ENCODE measurements at places on chromosomes 1 and 21.

DNA sequence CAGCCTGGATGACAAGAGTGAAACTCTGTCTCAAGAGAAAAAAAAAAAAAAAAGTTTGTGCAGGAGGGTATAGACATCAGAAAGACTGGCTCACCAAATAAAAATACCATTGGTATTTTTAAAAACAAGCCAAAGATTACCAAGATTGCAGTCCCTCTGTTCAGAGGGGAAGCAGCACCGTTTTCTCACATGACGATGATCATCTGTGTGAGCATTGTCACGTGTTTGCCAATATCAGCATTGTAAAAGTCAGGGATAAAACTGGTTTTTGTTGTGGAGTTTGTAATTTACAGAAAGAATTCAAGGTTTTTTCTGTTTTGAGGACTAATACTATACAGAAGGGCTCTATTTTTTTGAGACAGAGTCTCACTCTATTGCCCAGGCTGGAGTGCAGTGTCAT, 26.5 kb downstream of the ZNF362 start:
- DNase-seq, result no peak

DNA sequence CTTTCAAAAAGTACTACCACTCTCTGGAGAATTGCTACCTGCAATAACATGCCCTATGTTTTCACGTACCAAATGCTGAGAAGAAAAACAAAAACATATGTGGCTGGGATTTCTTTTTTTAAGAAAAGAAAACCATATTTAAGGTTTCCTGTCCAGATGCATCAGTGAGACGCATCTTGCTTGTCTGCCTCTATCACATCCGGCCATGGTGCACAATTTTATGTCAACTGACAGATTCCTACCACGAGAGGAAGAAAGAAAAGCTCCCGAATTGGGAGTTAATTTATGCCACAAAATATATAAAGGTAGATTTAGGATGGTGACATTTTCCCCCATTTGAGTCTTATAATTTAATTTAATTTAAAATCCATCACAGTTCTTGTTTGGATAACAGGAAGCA, 62.3 kb upstream of the COL24A1 start:
- DNase-seq, result no peak

DNA sequence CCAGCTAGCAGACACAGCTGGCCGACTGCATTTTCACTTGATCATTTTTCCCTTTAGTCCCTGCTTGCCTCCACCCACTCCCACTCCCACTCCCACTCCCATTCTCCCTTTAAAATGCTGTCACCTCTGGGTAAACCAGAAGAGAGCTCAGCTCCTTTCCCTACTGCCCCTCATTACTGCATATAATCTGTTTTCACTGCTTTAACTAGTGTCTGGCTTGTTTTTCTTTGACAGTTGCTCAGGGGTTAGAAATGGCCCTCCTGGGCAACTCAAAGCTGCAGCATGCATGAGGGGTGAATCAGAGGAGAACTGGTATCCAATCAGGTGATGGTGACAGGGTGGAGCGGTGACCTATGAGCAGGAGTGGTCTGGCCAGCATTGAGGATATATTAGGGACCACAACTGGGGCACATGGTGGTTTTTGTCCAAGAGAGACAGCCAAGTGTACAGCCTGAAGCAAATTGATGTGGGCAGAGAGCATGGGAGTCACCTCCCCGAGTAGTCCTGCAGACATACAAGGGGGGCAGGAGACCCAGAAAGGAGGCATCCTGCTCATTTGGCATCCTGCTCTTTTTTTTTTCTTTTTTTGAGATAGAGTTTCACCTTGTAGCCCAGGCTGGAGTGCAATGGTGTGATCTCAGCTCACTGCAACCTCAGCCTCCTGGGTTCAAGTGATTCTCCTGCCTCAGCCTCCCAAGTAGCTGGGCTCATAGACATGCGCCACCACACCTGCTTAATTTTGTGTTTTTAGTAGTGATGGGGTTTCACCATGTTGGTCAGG, 42.6 kb upstream of the SRSF10 start:
- no peak for DNase-seq

GRCh38 chr1:238254935-238255334, 364.2 kb upstream of the ZP4 start:
- DNase-seq, result no peak

DNA sequence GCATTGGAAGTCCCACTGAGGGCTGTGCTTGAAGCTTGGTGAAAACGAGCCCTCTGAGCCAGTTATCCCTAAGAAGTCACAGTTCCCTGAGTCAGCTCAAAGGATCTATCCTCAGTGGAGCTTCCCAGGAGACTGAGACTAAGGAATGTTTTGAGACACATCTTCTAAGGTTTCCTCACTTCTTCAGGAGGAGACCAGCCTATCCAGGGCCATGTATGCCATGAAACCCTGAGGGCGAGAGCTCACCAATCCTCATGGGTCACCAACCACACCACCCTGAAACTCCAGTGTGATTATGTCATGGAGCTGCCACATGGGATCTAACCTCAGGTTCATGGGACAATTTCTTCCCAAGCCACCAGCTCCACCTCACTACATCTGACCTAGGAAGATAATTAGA, 7.6 kb upstream of the TIE1 start:
- DNase-seq, result no peak

Measured in H9 (cell line).